ENCODE measurements at places on chromosomes 1 and 21.

- DNase-seq = no peak
These were observed 33.0 kb upstream of the ADARB1 start for GRCh38 chr21:45041351-45041805.

GRCh38 chr1:7032992-7033391, 247.7 kb downstream of the CAMTA1 start:
- no peak for DNase-seq

GRCh38 chr1:48870596-48870995, 93.9 kb upstream of the BEND5 start:
- DNase-seq = no peak

GRCh38 chr1:95368178-95368577, 134.2 kb downstream of the RWDD3 start:
- no peak for DNase-seq

- DNase-seq = peak; percentile 26
These were observed 29.1 kb downstream of the STPG1 start for GRCh38 chr1:24384251-24385090.
